ENCODE measurements at places on chromosomes 3 and 15.

- no peak for DNase-seq
Measured at GRCh38 chr3:97662264-97662663, 102.3 kb upstream of the ARL6 start.

GRCh38 chr3:65667963-65668362, 370.8 kb downstream of the MAGI1 start:
- no peak for DNase-seq

DNA sequence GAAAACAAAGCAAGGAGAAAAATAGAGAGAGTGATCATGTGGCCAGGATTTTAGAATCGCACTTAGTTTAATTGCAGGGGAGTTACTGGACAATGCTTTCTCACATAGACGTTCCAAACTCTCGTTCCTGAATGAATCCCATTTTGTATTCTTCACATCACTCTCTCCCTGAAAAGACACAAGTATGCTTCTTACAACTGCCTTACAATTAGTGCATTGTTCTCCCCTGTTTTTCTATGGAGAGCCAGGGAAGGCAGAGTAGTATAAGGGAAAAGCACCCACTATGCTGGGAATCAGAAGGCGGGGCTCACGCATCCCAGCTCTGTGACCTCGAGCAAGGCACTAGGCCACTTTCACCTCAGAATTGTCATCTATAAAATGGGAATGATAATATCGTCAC, 14.4 kb downstream of the TMOD2 start:
- no peak for DNase-seq

- no peak for DNase-seq
Measured at GRCh38 chr3:192434186-192434585, 293.2 kb downstream of the FGF12 start.

DNA sequence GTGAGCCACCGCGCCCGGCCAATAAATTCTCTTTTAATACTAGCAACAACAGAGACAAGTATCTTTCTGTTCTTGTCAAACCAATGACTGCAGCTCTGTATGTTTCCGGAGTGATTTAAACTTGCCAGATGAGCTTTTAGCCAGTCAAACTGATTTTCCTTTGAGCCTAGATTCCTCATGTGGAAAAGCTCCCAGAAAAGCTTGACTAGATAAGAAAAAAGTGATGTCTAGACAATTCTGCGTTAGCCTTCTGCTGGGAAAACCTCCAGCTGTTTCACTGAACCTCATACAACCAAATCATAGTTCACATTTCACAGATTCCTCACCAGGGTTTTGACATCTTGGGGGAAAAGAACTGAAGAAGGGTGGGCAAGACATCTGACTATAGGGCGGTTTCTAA, 78.6 kb downstream of the MAGI1 start:
- DNase-seq = no peak

DNA sequence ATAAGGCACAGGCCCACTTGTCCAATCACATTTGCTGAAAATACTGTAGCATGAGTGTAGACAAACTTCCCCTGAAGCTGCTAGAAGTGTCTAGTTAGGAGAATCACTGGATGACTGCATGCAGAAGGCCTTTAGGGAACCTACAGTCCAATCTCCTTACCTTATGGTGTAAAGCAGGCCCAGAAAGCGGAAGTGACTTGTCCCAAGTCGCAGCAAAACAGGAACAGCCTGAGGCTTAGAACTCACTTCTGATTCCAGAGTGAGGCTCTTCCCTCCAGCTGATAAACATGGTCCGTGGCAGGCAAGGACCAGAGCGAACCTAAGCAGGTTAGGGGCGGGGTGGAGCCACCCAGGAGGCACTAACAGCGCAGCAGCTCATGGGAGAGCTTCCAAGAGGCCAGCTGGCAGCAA, 2.5 kb downstream of the GRAMD2A start:
- no peak for DNase-seq

GRCh38 chr3:133394561-133395311, 5.1 kb upstream of the BFSP2 start:
- DNase-seq = no peak

GRCh38 chr3:45079715-45080114, 53.6 kb downstream of the CLEC3B start:
- DNase-seq = no peak

GRCh38 chr15:64423970-64424369, 36.3 kb downstream of the TRIP4 start:
- no peak for DNase-seq

DNA sequence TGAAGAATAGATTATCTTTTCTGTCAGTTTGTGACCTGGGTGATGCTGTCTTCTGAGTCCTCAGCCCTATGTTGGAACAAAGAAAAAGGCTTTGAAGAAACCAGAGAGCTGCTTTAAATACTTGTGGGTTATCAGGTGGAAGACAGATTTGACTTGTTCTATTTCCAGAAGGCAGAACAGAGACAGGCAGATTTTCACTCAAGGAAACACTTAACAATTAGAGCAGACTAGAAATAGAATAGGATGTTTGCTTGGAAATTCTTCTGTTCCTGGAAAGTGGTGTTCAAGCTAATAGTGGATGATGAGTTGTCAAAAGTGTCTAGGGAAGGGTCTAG, 219.4 kb downstream of the UBE2E2 start:
- DNase-seq = no peak

DNA sequence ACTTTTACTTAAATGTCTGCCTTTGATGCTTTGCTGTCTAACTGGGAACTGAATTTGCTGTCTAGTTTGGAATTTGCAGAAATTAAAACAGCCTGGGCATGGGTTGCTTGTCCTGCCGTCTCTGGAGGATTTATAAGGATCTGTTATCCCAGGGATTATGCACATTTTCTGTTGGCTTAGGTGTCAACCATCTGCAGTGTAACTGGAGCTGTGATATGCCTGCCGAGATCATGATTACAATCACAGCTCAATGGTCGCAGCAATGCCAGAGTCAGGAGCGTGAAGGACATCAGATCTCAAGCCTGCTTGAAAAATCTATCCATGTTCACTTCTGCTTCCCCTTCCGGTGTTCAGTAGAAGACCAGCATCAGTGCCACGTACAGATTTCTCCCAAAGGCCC, 41.8 kb upstream of the SETMAR start:
- DNase-seq = no peak
